ENCODE measurements at places on chromosomes 5 and 9.

- DNase-seq, result peak; percentile 10
Observed at GRCh38 chr9:77455312-77455927, 192.7 kb downstream of the GNA14 start.

DNA sequence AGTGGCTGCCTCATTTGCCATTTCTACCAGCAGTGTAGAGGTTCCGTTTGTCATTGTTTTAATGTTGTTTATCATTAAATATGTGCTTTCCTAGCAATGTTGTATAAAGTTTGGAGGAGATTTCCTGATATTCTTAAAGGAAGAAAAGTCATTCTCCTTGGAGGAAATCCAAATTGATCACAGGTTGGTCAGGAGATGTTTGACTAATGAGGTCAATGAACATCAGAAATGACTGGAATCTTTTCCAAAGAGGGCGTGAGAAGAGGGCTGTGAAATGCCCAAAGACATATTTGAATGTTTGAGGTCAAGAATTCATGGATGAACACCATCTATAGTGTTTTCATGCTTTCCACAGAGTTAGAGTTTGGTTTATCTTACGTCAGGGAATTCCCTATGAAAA, 471.3 kb downstream of the MAT2B start:
- DNase-seq, result no peak

- no peak for DNase-seq
Observed at GRCh38 chr5:82525626-82526025, 247.5 kb upstream of the RPS23 start.

GRCh38 chr9:109026306-109026705, 13.0 kb upstream of the CTNNAL1 start:
- DNase-seq, result no peak

GRCh38 chr9:107348836-107349235, 65.8 kb downstream of the RAD23B start:
- no peak for DNase-seq

- no peak for DNase-seq
Observed at GRCh38 chr9:137592767-137593166, 2.5 kb upstream of the ZMYND19 start.

DNA sequence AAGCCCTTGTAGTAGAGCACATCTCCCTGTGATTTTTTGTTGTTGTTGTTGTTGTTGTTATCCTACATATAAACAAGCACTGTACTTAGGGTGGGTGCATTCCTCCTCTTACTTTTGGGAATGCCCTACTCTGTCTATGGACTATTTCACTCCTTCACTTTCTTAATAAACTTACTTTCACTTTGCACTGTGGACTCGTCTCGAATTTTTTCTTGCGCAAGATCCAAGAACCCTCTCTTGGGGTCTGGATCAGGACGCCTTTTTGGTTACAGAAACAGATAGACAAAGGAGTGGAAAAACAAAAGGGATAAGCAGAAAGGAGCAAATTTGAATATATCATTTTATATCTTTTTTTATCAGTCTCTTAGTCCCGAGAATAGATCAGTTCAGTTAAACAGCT, 14.4 kb upstream of the PAIP1 start:
- DNase-seq, result no peak

DNA sequence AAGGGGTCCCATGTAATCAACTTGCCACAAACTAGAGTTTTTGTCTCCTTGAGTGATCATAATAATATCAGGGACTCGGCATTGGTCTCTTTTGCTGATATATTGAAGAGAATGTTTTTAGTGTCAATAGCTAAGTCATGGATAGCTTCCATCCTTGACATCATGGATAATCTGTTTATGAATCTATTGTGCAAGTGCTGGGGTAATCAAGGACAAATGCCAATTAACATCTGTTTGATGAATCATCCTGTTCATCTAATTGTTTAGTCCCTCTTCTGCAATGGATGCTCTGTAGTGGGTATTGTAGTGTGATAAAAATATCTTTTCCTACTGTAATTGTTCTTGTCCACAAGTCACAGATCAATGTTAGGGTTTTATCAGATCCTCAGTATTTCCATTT, 607.5 kb upstream of the SEMA6A start:
- DNase-seq, result no peak

DNA sequence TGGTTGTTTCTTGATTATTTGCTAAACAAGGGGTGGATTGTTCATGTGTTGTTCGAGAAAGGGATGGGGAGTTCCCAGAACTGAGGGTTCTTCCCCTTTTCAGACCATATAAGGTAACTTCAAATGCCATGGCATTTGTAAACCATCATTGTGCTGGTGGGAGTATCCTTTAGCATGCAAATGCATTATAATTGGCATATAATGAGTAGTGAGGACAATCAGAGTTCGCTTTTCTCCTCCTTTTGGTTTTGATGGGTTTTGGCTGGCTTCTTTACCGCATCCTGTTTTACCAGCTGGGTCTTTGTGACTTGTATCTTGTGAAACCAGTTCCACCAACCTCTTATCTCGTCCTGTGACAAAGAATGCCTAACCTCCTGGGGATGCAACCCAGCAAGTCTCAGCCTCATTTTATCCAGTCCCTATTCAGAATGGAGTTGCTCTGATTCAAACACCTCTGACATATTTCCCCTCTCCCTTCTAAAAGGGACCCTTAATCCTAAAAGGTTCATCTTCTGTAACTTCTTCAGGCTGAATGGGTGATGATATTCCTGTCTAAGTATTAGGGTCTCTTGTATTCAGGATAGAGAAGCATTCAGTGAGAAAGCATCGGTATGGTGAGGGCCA, 8.7 kb upstream of the FBN2 start:
- DNase-seq, result no peak

DNA sequence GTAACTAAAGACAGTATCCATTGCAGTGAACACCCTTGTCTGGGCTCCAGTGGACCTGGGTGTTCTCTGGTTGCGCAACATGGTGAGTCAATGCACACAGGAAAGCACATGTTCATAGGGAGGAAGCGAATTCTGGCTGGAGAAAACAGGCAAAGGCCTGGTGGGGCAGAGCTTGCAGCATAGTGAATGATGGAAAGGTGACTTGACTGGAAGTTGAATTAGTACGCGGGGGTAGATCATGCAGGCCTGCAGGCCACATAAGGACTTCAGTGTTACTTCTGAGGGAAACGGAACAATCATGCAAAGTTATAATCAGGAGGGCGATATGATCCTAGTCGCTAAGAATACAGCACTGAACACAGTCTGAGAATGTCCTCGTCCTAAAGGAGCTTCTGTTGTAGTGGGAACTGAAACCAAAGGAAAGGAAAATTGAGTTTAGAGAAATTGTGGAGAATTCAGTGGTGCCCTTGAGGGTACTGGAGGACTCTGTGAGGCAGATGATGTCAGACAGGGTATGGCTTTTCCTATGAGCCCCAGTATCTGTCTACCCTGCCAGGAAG, 71.9 kb upstream of the RANBP3L start:
- no peak for DNase-seq

DNA sequence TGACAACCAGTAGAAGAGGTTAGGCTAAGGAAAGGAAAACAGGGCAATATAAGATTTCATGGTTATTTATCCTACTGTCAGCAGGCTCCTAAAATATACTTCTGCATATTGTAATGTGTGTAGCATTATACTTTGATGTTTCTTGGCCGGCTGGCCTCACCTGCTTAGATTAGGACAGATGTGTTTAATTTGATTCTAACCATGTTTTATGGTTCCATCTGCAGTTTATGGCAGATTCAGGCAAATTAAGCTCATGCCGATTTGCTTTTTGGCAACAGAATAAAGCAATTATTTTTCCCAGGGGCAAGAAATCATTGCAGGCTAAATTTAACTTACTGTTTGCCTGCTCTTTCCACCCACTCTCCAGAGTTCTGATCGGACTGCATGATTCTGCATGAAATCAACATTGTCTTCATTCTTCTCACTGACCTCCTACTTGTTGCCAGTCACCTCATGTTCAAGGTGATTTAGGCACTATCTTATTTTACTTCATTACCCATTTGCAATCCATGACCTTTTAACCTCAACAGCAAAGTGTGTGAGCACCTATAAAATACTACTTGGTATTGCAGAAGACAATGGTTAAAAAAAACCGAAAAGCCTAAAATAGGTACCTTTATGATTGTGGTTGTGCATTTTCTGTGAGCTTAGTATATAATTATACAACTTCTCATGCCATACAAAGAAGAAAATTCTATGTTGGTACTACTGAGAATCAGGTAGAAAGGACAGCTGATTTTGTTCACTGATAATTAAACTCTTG, 125.2 kb downstream of the EDIL3 start:
- DNase-seq, result no peak

GRCh38 chr5:176887252-176887849, 11.8 kb downstream of the HK3 start:
- no peak for DNase-seq

GRCh38 chr5:178507151-178507932, 82.9 kb downstream of the COL23A1 start:
- DNase-seq, result no peak

DNA sequence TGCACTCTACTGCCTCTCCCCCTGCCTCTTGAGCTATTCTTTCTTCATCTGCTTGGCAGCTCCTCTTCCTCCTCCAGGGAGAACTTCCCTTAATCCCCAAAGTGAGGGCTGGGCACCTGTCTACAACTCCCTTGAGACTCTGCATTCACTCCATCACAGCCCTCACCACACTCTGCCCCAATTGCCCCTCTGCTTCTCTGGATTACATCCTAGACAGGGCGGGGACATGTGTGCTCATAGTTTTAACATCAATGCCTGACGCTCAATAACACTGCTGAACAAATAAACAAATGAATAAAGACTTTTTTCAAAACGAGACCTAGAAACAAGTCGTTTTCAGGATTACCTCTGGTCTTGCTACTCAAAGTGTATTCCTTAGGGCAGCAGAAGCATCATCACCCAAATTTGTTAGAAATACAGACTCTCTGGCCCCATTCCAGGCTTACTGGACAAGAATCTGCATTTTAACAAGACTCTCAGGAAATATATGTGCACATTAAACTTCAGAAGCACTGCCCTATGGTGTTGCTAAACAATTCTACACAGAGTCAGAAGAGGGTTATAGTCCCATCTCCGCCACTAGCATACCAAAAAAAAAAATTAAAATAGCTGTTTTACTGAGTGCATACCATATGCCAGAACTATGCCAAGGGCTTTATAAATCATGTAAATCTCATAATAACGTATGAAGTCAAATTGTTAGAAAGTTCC, 115.6 kb downstream of the CDK5RAP2 start:
- no peak for DNase-seq

DNA sequence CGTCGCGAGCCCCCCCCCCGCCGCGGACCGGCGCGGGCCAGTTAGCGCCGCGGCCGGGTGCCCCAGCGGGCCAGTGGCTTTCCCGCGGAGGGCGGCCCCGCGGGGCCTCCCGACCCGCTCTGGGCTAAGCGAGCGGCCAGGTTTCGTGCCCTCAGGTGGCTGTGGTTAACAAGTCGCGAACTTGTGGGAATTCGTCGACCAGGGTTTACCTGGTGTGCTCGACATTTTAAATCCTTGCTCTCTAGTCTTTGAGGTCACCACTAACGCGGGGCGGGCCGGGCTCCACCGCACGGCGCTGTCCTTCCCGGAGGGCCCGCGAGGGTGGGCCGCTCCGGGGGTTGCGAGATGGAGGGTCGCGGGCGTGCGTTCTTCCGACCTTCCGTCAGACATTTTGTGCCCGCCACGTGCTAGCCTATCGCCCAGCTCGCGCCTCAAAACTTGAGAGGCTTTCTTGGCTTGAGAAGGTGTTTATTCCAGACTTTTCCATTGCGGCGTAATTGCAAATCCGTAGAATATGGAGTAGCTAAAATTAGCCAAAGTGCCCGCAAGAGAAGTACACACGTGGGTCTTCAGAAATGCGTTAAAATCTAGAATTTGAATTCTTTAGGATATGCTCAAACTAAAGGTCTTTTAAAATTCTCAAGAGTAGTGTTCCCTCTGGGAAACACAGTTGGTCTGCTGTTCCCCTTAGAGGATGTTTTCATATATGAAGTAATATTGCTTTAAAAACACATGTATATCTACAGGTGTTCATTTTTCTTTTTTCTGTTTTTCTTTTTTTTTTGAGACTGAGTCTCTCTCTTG, 2.1 kb downstream of the ANP32B start:
- DNase-seq, result peak; percentile 25

Measured in naive thymus-derived CD8-positive, alpha-beta T cell (primary cell).